DMS79 (cell line): ENCODE measurements at places on chromosomes 6 and 20.

DNA sequence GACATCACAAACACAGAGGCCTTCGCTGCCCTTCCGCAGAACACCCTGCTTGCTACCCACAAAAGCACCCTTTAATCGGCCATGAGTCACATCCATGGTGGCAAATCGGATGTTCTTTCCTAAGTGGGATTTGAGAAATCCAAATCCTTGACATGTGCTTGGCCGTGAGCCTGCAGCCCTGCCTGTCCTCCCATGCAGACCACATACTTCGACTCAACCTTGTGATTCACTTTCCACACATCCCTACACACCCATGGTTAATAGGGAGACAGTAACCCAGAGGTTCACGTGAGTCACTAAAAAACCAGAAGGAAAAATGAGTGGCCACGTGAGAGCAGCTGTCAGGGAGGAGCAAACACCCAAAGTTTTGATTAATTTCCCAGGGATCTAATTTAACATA is 19.4 kb downstream of the RAMACL start:
- DNase-seq, result no peak

DNA sequence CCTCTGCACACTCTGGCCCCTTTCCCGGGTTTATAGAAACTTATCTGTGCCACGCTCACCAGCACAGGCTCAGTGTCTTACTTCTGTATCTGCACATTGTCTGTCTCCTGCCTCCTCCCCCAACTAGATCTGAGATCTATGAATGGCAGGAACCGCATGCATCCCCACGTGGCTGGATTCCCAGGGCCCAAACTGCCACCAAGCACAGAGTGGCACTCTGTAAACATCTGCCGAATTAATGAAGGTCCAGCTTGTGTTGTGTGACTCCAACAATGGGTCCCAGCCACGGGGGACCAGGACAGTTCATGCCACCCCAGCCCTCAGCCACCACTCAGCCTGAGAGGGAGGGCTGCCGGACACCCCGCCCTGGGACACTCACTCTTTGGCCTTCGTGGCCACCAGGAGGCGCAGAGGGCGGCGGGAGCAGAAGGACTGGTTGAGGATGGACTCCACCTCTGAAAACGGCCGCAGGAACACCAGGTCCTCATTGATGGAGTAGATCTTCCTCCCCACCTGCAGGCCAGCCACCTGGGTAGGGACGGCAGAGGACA is 171.1 kb downstream of the PREX1 start:
- DNase-seq, result no peak

GRCh38 chr6:83884523-83884922 is 25.0 kb downstream of the CYB5R4 start:
- DNase-seq, result no peak

- DNase-seq, result no peak
Measured at GRCh38 chr20:50691573-50692551, 520 bp upstream of the RIPOR3 start.

GRCh38 chr6:7042056-7042653 is 65.6 kb upstream of the RREB1 start:
- no peak for DNase-seq

- DNase-seq, result no peak
Measured at GRCh38 chr6:16240589-16241320, 2.4 kb downstream of the GMPR start.

GRCh38 chr20:13344671-13345070 is 123.6 kb downstream of the ISM1 start:
- DNase-seq, result no peak

DNA sequence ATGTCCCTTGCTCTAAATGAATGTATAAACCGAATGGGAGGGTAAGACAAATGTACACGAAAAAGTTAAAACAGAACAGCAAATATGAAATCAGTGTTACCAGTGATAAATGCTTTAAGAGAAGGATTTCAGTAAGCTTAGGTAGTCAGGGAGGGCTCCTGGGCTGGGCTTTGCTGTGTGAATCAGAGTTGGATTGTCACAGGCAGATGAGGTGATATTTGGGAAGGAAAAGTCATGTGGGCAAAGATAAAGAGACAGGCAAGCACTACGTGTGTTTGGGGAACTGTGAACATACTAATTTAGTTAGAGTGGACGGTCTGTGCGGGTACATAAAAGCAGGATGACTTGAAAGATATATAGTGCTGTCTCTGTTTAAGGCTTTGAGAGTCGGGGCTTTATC is 114.8 kb downstream of the CRYBG1 start:
- no peak for DNase-seq

DNA sequence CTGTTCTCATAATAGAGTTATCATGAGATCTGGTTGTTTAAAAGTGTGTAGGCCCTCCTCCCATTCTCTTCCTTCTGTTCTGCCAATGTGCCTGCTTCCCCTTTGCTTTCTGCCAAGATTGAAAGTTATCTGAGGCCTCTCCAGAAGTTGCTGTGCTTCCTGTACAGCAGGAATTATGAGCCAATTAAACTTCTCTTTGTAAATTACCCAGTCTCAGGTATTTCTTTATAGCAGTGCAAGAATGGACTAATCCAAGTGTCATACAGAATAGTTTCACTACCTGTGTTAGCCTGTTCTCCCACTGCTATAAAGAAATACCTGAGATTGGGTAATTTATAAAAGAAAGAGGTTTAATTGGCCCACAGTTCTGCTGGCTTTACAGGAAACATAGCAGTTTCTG is 100.0 kb downstream of the CD24 start:
- DNase-seq, result no peak

DNA sequence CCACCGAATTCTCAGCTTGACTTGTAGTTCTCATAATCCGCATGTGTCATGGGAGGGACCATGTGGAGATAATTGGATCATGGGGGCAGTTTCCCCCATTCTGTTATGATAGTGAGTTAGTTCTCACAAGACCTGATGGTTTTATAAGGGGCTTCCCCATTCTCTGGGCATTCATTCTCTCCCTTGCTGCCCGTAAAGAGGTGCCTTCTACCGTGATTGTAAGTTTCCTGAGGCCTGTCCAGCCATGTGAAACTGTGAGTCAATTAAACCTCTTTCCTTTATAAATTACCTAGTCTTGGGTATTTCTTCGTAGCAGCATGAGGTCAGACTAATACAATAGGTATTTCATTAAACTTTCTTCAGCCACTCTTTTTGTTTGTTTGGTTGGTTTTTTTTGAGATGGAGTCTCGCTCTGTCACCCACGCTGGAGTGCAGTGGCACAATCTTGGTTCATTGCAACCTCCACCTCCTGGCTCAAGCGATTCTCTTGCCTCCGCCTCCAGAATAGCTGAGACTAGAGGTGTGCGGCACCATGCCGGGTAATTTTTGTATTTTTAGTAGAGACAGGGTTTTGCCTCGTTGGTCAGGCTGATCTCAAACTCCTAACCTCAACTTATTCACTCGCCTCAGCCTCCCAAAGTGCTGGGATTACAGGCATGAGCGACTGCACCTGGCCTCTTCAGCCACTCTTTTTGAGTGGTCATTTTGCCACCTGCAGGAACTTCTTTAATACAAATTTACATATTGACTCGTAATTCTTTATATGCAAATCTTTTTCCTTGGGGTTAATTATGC is 36.3 kb downstream of the GSTA2 start:
- no peak for DNase-seq

DNA sequence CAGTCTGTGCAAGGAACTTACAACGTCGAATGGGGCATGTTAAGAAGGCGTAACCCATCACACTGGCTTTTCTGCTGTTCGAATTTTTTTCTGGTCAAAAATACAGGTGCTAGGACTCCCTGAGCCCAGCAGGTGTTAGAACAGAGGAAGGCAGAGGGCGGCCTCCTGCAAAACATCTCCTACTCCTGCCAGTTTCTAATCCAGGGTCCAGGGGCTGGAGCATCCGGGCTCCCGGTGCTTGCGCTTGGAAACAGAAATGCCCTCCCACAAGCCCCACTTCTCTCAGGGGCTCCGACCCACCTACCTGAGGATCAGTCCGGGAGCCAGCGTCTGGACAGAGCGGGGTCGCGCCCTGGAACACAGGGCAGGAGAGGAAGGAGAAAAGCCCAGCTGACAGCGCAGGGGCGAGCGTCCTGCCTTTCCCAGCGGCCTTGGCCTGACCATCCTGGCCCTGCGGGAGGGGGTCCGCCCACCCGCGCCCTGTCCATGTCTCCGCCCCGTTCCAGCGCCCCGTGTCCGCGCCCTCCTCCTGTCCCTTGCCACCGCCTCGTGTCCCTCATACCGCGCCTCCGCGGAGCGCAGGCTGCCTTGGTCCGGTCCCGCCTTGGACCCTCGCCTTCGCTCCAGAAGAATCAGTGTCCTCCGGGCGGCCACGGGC is 14.8 kb upstream of the LPA start:
- DNase-seq, result no peak

DNA sequence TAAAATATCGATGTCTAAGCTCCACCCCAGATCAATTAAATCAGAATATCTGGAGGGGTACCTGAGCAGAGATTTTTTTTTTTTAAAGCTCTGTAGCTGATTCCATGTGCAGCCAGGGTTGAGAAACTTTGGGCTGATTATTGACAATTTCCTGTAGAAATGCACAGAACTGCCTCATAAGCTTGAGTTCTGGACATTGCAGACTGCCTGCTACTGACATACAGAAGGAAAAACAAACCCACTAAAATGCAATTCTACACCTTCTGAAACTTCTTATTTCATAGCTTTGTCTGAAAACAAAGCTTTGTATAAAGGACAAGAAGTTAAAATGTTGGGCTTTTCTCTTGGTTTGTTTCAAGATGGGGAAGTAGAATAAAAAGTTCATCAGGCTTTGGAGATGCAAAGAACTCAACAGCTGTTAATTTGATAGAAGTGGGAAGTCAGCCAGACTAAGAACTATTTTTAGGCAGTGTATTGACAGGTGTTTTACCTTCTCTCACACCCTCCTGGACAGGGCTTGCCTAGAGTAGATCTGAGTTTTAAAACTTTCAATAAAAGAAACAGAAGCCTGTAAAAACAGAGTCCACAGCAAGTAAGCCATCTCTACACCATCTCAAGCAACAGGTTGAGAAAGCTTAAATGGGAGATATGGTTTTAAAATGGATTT is 147.7 kb downstream of the KCNQ5 start:
- no peak for DNase-seq

GRCh38 chr6:143515766-143516355 is 4.3 kb upstream of the FUCA2 start:
- DNase-seq, result no peak

DNA sequence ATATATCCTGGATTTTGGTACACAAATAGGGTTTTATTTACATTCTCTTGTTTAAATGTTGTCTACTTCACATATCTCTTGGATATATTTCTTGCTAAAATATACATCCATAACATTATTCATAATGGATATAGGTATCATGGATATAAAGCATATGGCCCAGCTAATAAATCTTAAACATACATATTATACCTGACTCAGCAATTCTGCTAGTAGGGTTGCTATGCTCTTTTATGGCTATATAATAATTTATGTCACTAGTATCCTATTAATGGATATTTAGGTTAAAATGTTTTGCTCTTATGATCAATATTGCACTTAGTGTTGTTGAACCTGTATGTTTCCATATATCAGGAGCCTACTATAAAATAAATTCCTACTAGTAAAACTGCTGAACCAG is 375.5 kb downstream of the LMBRD1 start:
- no peak for DNase-seq

GRCh38 chr20:38272398-38272797 is 11.9 kb upstream of the KIAA1755 start:
- no peak for DNase-seq

GRCh38 chr6:101085327-101085726 is 204.2 kb upstream of the ASCC3 start:
- no peak for DNase-seq

GRCh38 chr6:137237413-137238170 is 18.4 kb upstream of the IFNGR1 start:
- no peak for DNase-seq

- peak; percentile 41 for DNase-seq
Measured at GRCh38 chr20:25984933-25985332, 288.3 kb upstream of the ZNF337 start.

- no peak for DNase-seq
Measured at GRCh38 chr20:49887251-49888211, 27.8 kb downstream of the SPATA2 start.

GRCh38 chr6:155100087-155100486 is 105.0 kb downstream of the TIAM2 start:
- peak; percentile 45 for DNase-seq

- peak; percentile 3 for DNase-seq
Measured at GRCh38 chr6:107691062-107691751, 132.9 kb downstream of the SCML4 start.

DNA sequence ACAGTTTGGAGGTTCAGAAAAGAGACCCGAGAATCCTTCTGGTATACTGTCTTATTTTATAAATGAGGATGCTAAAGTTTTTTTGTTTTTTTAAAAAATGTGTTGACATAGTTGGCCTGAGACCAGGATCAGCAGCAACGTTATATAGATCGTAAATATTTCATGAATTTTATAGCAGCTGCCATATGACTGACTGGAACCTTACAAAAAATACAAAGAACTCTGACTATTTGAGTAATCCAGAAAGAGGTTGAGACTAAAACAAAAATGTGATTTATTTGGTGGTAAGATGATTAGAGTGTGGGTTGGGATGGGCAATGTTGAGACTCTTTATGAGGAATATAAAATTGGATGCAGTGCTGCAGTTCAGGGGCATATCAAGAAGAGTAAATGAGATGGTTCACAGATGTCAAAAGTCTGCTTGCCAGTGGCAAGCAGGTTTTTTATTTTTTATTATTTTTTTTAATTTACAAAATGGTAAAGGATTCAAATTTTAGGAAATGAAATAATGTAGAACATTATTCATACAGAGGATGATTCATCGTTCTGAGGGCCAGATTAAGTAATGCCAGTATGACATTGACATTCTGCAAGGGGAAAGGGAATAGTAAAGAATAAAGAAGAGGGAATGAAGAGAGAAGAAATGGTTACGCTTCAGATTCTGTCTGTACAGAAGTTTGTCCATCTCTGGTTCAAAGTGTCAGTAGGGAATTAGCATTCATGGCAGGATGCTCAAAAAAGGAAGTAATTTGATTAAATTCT is 58.5 kb downstream of the SCAF8 start:
- DNase-seq, result no peak

GRCh38 chr20:40687384-40688128 is 1.5 kb downstream of the MAFB start:
- DNase-seq, result no peak

GRCh38 chr20:63417738-63418120 is 54.7 kb downstream of the KCNQ2 start:
- DNase-seq, result no peak

GRCh38 chr20:57372157-57372556 is 19.0 kb upstream of the RBM38 start:
- no peak for DNase-seq

- DNase-seq, result no peak
Measured at GRCh38 chr20:38805502-38805957, at the start of gene PPP1R16B. Gene PPP1R16B (plus strand): TSS chr20:38805697. CDS start chr20:38835926, 30,229 bp downstream.

GRCh38 chr6:45538641-45539547 is 161.2 kb upstream of the SUPT3H start:
- DNase-seq, result no peak

DNA sequence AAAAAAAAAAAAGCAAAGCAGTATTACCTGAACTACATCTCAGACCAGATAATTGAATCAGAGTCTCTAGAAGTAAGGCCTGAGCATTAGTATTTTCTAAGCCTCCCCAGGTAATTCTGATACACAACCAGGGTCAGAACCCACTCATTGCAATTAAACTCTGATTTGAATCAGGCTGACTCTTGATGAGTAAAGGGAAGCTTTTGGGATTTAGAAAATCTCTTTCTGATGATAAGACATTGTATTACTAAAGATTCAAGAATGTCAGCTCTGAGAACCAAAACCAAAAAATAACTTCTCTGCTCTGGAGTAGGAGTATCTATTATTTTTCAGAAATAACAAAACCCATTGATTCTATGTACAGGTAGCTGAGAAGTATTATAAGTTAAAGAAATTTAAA is 100.1 kb upstream of the COL21A1 start:
- no peak for DNase-seq

- DNase-seq, result no peak
Measured at GRCh38 chr6:81997090-81997926, 244.8 kb upstream of the TENT5A start.

- no peak for DNase-seq
Measured at GRCh38 chr6:97361286-97361685, 78.3 kb upstream of the MMS22L start.
